ENCODE measurements at places on chromosomes 11 and 22.

GRCh38 chr11:4865855-4866254, 15.8 kb upstream of the OR51T1 start:
- DNase-seq = no peak

DNA sequence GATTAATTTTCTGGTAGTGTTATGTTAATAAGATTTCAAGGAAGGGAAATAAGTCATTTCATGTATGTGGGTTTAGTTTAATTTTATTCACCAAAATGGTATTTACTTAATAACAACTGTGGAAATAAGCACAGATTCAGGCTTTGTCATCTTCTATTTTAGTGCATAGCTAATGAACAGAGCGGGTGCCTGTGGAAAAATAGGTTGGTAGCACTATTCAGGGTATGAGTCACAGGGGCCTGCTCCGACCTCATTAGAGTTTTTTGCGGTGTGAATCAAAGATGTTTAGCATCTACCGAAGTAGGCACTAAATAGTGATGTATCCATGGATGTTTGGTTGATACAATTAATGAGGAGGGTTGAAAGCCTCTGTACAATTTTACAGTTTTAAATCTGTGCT, 78.2 kb downstream of the FAT3 start:
- DNase-seq = no peak

- DNase-seq = no peak
Measured at GRCh38 chr22:50056214-50056972, 1.7 kb downstream of the TTLL8 start.

- no peak for DNase-seq
Measured at GRCh38 chr22:38504731-38505540, 1.2 kb downstream of the DDX17 start.

DNA sequence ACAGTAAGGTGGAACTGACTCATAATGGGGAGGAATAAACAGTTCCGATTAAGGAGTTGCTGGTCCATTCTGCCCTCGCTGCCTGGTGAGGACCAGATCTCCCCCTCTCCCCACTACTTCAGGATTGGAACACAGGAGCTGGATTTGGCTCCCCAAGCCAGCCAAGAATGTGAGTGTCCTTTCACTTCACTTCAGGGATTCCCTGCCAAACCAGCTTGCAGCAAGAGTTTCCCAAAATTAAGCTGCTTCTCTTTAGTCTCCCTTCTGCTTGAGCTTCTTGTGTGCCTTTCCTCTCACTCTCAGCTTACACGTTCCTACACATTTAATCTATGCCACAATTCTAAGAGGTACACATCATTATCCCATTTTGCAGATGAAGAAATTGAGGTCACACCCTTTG, 234.1 kb downstream of the BUD13 start:
- no peak for DNase-seq

DNA sequence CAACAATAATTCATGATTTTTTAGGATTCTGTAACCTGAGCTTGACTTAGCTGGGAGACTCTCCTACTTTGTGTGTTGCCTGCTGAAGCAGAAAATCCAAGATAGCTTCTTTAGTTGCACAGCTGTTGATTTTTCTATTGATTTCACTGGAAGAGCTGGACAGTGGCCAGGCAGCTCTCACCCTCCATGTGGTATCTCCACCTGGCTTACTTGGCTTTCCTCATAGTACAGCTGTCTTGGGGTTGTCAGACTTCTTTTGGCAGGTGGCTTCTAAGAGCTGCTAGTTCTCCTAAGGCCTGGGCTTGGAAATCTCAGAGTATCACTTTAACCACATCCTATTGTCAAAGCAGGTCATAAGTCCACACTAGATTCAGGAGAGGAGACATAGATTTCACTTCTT, 130.8 kb upstream of the SPON1 start:
- peak; percentile 8 for DNase-seq

- no peak for DNase-seq
Measured at GRCh38 chr22:24112188-24112587, 69.1 kb upstream of the SUSD2 start.
